ENCODE measurements at places on chromosomes 7 and 10. TPM values are rescaled to one million over a fixed set of nuclear protein-coding genes. Genes with fewer than 3 reads are reported as not detected.

- no peak for DNase-seq
Observed at GRCh38 chr7:117470777-117471176, 9.0 kb upstream of the CFTR start.

GRCh38 chr10:95790982-95791381, 35.0 kb downstream of the ENTPD1 start:
- peak; percentile 32 for DNase-seq

GRCh38 chr10:130757271-130757670, 554.2 kb downstream of the TCERG1L start:
- DNase-seq = no peak

DNA sequence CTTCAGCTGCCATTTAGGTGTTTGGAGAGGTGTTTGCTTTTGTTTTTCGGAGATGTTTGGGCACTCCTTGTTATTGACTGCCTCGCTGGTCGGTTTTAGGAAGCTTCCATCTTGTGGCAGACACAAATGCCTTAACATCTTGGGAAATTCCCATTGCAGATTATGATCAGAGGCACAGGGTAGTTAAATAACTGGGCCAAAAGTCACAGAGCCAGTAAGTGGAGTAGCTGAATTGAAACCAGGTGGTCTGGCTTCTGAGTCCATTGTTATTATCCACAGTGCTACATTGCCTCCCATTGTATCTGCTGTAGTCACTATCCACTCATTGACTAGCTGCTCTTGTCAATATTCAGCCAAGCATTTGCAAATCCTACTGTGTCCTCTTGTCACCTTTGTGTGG, 138.2 kb upstream of the PLPP4 start:
- DNase-seq = no peak

DNA sequence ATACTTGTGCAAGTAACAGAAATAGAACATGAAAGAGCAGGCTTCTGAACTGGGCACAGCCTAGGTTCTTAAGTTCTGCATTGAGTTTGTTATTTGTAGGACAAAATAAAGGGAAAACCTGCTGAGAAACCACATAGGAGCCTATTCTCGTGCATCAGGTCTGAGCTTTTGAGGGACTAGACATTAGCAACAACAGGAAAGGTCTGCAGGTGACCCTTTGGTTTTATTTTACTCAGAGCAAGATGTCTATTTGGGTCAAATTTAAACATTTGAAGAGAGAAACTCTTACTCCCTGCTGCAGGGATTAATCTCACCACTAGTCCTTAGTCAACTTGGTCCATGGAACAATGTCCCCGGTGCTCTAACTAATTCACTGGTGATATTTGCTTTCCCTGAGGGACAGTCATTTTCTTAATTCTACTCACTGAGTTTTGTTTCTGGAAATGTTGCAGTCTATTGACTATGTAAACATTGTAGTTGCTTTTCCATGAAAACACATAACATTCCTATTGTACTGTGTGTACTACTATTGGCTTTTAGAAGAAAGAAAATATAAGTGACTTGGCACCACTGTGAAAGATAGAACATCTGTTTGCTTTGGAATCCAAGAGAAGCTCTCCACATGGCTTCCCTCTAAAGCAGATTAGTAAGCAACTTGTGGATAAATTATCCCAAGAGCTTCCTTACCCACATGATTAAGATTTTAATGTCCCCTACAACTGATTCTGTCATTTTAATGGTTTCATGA, 108.2 kb downstream of the CHRM2 start:
- DNase-seq = no peak

- peak; percentile 81 for DNase-seq
Observed at GRCh38 chr10:62437696-62438095, 63.5 kb downstream of the ZNF365 start.

The TMEM213 gene
- not detected for total RNA-seq

GRCh38 chr10:33047655-33048054, 89.6 kb upstream of the ITGB1 start:
- no peak for DNase-seq

GRCh38 chr10:52379287-52379686, 65.2 kb downstream of the DKK1 start:
- DNase-seq = no peak

DNA sequence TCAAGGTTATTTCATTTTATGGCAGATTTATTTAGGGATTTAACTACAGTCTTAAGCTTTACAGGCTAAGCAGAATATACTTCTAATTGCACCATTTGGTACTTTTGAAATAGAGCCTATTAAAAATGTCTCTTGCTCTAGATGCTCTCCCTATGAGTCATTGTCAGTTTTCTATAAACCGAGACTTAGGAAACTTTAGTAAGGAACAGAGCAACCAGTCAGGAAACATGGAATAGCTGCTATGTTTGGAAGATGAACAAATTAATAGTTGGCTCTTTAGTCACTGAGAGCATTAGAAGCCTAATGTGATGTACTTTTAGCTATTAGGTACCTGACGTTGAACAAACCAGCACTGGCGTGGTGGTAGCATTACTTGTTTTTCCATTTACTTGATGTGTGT, 35.3 kb downstream of the INPP5F start:
- no peak for DNase-seq

GRCh38 chr10:34988397-34989067, 101.6 kb downstream of the CUL2 start:
- no peak for DNase-seq

GRCh38 chr7:98974906-98975816, 96.8 kb downstream of the TRRAP start:
- no peak for DNase-seq

The STOX1 gene
- total RNA-seq = 0.68 TPM

DNA sequence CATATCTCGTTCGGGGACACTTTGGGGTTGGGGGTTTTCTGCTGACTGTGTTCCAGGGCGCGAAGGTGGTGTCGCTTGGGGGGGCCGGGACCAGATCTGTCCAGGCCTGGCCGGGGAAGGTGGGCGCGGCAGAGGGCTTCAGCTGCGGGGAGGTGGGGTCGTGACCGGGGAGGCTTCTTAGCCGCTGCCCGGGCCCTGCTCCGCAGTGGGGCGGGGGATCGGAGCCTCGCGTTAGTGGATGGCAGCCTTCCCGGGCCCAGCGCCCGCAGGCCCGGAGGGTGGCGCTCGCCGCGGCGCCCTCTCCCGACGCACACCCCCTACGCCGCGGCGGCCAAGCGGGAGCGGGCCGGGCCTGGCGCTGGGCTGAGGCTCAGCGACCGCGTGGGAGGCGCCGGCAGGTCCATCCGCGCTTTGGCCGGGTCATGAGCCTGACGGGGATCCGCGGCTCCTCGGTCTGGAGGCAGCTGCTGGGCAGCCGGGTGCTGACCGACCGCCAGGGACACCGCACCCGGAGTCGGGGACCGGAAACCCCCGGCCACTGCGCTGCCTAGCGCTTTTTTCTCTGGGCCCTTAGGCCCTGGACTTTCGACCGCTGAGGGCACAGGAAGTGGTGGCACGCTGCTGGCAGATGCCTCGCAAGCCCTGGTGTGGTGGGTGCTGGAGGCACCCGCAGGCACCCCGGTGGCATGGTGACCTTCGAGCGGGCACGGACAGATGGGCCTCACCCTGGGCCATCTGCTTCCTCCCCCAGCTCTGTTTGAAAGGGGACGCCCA, 1.2 kb downstream of the AGAP3 start:
- peak; percentile 48 for DNase-seq

The CYP3A5 gene
- 0.49 TPM for total RNA-seq

The TYW1B gene
- 0.78 TPM for total RNA-seq

DNA sequence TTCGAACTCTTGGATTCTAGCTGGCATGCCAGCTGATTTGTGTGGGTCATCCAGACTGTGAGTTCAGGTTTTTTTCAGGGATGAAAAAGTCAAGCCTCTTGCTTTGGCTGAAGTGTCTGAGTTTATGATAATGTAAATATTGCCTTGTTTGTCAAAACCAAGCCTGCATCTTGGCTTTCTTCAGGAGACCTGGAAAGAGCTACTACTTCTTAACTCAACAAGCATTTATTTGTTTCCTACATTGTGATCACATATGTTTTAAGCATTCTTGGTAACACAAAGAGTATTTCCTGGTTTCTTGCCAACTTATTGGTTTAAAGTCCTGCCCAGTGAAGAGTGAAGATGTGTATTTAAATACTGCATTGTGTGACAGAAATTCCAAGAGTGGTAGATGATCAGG, 407.1 kb downstream of the LRMDA start:
- DNase-seq = no peak

DNA sequence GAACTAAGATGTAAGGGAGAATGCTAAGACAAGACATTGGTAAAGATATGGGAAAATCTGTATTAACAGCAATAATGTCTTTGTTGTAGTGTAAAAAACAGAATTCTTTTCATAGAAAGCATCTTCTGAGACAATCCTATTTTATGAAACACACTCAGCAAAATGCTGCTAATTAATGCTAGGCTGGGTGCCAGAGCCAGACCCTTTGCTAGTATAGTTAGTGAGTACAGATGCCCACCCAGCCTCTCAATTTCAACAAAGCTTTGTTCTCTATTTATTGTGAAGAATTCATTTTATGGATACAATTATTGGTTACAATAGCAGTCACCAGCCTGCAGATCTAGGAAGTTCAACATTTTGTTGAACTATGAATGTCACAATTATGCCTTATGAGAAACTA, 131.0 kb downstream of the SEM1 start:
- no peak for DNase-seq

- DNase-seq = peak; percentile 26
Observed at GRCh38 chr7:99139036-99139435, 4.9 kb downstream of the SMURF1 start.

- no peak for DNase-seq
Observed at GRCh38 chr10:131852823-131853609, 47.8 kb upstream of the PPP2R2D start.

The IL6 gene
- total RNA-seq = 2.0 TPM

GRCh38 chr10:127797339-127797738, 60.4 kb downstream of the FOXI2 start:
- no peak for DNase-seq

The PRR15 gene
- 4.2 TPM for total RNA-seq

The CLDN3 gene
- total RNA-seq = 69.4 TPM

DNA sequence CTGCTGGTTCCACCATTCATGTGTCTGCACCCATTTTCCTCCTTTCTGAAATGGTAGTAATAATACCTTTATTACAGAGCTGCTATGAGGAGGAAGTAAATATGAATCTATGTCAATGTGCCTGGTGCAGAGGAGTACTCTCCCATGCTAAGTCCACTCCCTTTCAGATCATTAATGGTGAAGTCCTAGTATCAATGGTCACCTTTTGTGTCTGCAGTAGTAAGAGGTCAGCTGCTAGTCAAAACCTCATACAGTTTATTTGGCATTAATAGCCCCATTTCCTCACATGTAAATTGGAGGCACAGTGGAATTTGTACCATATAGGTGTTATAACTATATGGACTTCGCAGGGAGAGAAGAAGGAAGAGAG, 581.0 kb downstream of the REEP3 start:
- DNase-seq = no peak

The MSANTD7 gene
- total RNA-seq = 17.4 TPM

DNA sequence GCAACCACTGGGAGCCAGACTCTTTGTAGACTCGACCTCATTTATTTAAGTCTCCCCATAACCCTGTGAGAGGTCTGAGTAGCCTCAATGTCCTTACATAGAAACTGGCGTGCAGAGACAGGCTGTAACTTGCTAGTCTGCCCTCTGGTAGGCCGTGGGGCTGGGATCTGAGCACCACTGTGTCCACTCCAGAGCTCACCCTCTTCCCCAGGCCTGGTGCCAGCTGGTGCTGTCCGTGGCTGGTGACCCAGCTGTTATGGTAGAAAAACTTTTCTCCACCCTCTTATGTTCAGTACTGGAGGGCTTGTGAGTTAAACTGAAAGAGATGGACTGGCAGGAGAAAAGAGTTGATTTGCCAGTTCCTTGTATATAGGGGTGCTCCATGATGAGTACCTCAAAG, 41.9 kb downstream of the ADAMTS14 start:
- DNase-seq = no peak

DNA sequence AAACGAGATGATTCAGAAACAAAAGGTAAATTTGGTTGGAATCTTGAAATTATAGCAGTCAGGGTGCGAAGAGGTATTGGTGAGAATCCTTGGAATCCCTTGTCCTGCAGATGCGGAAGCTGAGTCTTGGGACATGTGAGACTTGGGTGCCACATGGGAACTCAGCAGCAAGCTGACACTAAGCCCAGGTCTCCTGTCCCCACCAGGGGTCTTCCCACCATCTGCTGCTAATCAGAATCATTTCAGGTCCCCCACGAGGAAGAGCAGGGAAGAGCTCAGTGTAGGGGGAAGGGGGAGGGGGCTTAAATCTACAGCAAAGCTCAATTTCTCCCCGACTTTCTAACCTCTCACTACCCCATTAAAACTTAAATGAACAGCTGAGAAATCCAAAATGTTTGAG, 126.1 kb upstream of the BMPER start:
- DNase-seq = no peak

The NEURL1 gene
- not detected for total RNA-seq

GRCh38 chr10:488933-489215, 200.6 kb downstream of the DIP2C start:
- DNase-seq = no peak

The CUL1 gene
- total RNA-seq = 37.6 TPM

The FEZF1 gene
- not detected for total RNA-seq

Data from Caki2 (cell line).